ENCODE measurements at places on chromosomes 1 and 21.

DNA sequence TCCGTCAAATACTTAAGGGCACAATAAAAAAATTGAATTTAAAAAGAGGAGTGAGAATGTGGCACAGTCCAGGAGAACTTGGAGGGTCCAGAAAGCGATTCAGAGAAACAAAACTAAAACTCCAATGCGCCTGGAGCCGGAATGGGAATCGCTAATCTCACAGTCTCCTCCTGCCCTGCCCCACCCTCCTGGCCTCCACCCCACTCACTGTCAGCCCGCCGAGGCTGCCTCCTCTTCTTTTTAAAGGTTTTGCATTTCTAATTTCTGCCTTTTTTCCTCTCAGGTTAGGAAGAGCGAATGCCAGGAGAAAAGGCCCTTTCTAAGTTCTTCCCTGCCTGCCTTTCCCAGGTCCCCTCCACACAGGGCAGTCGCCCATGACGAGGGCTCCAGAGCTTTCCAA is 135.3 kb downstream of the ZBTB18 start:
- no peak for DNase-seq

- DNase-seq = peak; percentile 92
Measured at GRCh38 chr1:244322791-244323521, 128.8 kb downstream of the ADSS2 start.

- DNase-seq = no peak
Measured at GRCh38 chr1:216778737-216779136, 55.5 kb upstream of the ESRRG start.

DNA sequence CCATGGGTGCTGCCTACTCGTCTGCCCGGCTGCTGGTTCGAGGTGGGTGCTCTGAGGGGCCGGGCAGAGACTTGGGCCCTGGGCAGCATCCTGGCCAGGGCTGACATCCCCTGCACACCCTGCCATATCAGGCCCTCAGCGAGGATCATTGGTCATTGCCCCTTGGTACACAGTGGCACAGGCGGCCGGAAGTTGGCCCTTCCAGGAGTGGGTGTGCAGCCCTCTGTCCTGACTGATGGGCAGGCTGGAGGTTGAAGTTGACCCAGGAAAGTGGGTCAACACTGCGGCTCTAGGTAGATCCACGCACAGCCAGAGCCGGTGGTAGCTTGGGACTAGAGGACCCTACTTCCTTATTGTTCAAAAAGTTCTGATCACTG is 72.9 kb downstream of the TRIM11 start:
- DNase-seq = no peak

DNA sequence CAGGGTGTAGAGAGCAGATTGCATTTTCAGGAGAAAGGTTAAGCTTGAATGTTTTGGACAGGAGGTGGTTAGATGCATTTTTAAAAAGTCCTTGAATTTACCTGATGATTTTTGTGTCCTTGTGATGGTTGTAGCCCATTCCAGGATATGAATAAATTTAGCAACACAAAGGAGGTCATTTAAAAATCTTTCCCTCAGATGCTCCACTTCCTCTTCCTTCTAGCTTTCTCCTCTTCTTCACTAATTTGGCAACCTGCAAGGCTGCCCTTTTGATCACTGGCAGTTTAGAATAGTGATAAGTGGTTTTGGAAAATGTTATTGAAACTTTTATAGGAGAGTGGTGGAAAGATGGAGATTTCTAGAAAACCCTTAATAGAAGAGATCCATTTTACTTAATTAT is 124.0 kb downstream of the LMO4 start:
- no peak for DNase-seq

GRCh38 chr1:27561124-27561899 is 42.6 kb downstream of the AHDC1 start:
- DNase-seq = no peak

DNA sequence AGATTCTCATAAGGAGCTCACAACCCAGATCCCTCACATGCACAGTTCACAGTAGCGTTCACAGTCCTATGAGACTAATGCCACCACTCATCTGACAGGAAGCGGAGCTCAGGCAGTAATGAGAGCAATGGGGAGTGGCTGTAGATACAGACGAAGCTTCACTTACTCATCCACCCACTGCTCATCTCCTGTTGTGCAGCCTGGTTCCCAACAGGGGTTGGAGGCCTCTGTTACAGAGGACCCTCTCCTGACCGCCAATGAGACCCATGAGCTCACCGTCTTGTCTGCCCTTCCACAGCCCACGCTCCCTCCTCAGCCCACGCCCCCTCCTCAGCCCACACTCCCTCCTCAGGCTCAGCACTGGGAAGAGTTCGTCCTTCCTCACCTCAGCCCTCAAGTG is 39.6 kb downstream of the RSPH1 start:
- no peak for DNase-seq

GRCh38 chr1:205576805-205577761 is 54.7 kb downstream of the ELK4 start:
- DNase-seq = no peak

DNA sequence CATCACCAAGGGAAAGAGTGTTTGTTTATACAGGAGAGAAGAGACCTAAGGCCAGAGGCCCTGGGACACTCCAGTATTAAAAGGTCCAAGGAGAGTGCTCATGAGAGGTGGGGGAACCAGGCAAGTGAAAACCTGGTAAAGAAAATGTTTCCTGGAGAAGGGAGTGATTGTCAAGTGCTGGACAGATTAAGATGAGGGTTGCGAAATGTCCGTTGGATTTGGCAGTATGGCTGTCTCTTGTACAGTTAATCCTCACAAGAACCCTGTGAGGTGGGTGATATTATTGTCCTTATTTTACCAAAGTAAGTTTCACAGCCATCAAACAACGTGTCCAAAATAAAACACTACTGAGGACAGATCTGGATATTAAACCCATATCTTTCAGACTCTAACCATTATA is 44.2 kb downstream of the RPAP2 start:
- no peak for DNase-seq

GRCh38 chr1:21550097-21550496 is 40.9 kb downstream of the ALPL start:
- DNase-seq = no peak

- DNase-seq = no peak
Measured at GRCh38 chr1:246261639-246262038, 245.4 kb downstream of the SMYD3 start.

- no peak for DNase-seq
Measured at GRCh38 chr21:29717659-29718058, 222.1 kb downstream of the GRIK1 start.

DNA sequence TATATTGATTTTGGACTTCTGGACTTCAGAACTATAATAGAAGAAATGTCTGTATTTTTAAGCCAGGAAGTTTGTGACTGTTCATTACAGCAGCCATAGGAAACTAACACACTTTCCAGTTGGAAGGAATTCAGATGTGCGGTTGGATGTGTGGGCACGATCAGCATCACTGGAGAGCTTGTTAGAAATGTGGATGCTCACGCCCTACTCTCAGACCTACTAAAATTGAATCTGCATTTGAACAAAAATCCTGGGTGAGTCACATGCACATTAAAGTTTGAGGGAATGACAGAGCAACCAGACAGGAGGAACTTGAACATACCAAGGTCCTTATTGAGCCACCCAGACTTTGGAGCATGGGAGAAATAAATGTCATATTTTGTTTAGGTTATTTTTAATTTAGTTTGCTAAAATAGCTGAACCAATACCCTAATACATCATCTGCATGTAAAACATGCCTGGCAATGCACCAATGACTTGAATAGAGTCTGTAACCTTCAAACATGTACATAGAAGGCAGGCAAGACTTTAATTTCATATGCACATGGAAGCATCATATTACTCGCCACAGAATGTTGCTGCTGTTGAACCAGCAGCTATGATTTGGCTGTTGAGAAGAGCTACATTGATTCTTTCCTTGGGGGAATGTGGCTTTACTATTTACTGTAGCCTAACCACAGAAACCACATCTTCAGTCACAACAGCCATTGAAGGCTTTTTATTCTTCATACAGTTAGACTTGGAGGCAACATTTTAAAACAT is 346.2 kb downstream of the BARHL2 start:
- no peak for DNase-seq

DNA sequence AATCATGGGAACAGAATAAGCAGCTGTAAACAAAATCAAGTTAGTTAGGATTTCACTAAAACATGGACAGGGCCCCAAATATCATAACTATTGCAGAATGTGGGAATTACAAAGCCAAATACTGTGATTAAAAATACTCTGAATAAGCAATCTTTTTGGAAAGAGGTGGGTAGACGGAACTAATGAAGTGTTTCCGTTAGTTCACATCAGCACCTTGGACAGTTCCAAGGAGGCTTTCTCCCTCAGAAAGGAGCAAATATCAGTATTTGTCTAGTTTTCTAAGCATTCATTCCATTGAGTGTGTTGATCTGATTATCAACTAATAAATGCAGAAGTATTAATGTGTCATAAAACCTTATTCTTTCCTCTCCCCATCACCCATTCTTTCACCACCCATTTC is 97.4 kb downstream of the FAM78B start:
- no peak for DNase-seq

DNA sequence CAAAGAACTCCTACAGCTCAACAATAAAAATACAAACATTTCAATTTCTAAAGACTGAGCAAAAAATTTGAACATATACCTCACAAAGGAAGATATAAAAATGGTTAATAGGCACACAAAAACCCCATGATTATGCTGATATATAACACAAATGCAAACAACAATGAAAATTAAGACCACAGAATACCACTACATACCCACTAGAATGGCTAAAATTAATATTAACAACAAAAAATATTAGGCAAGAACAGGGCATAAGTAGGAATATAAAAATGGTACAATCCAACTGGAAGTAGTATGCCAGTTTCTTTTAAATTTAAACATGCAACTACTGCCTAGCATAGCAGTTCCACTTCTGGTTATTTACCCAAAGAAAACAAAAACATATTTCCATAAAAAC is 77.3 kb downstream of the CDC42BPA start:
- no peak for DNase-seq

- no peak for DNase-seq
Measured at GRCh38 chr1:243946253-243946652, 96.2 kb upstream of the AKT3 start.
